ENCODE measurements at places on chromosomes 3 and 15. TPM values are rescaled to one million over a fixed set of nuclear protein-coding genes. Genes with fewer than 3 reads are reported as not detected.
A peak's percentile ranks its signal among the peaks of the same experiment; 100 is the strongest.

PPARG gene
- total RNA-seq, result 0.20 TPM

DNA sequence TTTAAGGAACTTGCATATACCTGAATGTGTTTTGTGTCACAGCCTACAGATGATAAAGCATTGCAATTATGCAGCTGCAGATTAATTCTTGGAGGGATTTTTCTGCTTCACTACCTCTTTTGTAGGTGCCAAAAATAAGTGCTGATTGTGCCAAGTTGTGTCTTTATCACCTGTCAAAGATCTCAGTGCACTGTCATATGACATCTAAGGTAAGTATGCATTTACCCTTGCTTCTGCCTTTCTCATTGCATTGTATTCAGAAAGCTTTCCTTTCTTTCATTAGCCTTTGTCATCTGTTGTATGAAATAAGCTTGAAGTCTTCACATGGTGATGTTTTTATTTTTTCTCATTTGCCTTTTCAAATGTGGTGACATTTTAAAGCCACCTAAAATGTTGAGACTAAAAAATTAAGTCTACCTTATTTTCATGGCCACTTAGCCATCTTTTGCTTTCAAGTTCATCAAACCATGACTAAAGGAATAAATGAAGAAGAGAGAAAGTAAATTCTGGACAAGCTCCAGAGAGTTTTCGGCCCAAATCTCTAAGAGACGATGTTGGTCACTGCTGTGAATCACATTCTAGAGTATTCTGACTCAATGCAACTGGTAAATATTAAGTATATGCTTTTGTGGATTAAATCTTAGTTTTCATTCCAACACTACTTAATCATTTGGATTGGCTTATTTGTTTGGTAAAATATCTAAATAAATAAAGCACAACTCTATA, 381.8 kb upstream of the EPHA3 start:
- no peaks in the 10 kb centered on the region for H3K27me3 ChIP-seq
- H3K36me3 ChIP-seq, result no peaks in the 10 kb centered on the region
- no peak overlapping the region for H3K4me3 ChIP-seq
- no peak overlapping the region for H3K27ac ChIP-seq
- no peaks in the 10 kb centered on the region for H3K4me1 ChIP-seq
- no peak for DNase-seq

GRCh38 chr3:38579551-38580449, 69.7 kb downstream of the SCN5A start:
- H3K36me3 ChIP-seq, result no peaks in the 10 kb centered on the region
- DNase-seq, result no peak
- H3K27ac ChIP-seq, result no peak overlapping the region
- H3K4me1 ChIP-seq, result no peaks in the 10 kb centered on the region
- no peak overlapping the region for H3K4me3 ChIP-seq
- no peaks in the 10 kb centered on the region for H3K27me3 ChIP-seq

DNA sequence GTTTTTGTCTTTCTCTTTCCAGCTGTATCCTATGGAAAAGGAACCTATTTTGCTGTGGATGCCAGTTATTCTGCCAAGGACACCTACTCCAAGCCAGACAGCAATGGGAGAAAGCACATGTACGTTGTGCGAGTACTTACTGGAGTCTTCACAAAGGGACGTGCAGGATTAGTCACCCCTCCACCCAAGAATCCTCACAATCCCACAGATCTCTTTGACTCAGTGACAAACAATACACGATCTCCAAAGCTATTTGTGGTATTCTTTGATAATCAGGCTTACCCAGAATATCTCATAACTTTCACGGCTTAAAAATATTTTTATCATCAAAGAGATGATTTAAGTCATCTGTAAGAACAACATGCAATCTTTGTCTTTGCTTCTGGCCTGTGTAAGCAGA, 44.9 kb upstream of the PARP14 start:
- H3K27me3 ChIP-seq, result no peaks in the 10 kb centered on the region
- no peak for DNase-seq
- H3K4me1 ChIP-seq, result peaks cover 2% of the 10 kb centered on the region
- peaks cover 4% of the 10 kb centered on the region for H3K36me3 ChIP-seq
- H3K27ac ChIP-seq, result no peak overlapping the region

SMCO1 gene
- total RNA-seq, result not detected

DNA sequence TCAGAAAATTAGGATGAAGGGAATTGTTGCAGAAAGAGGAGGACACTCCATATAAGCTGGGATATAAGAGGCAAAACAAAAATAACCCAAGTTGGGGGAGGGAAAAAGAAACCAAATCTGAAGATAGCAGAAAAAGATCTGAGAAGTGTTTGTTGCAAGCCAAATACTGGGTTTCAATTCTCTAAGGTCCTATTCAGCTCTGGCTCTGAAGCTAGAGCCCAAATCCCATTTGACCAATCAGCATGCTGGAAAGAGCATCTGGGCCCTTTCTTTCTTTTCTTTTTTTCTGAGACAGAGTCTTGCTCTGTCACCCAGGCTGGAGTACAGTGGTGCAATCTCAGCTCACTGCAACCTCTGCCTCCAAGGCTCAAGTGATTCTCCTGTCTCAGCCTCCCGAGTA, 17.3 kb downstream of the IGDCC3 start:
- no peak overlapping the region for H3K27ac ChIP-seq
- H3K4me3 ChIP-seq, result no peak overlapping the region
- DNase-seq, result no peak
- H3K27me3 ChIP-seq, result peaks cover 35% of the 10 kb centered on the region
- no peaks in the 10 kb centered on the region for H3K36me3 ChIP-seq
- peaks cover 2% of the 10 kb centered on the region for H3K4me1 ChIP-seq

DNA sequence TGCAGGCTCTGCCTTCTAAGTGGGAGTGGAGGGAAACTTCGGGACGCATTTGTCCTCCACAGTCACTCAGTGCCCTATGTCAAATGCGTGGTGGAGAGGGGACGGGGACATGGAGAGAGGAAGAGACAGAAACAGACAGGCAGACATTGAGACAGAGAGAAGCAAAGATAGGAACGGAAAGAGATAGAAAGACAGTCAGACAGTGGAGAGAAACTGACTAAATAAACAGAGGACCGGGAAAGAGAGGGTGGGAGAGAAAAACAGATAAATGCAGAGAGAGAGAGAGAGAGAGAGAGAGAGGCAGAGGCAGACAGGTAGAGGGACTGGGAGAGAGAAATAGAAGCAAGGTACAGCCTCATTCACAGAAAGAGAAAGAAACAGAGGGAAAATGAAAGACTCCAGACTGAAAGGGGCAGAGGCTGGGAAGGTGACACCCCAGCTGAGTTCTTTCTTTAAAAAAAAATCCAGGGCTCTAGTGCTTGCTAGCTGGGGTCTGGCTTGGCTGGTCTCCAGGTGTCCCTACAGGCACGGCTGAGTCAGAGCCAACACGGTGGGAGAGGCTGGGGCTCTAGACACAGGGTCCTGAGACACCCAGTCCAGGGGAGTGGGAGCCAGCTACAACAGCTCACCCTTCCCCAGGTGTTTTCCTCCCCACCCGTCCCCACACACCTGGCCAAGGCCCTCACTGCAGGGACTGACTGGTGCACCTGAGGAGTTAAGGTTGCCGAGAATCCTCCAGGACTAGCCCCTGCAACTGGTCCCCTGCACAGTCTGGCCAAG, 506.1 kb upstream of the PROK2 start:
- H3K27me3 ChIP-seq, result no peaks in the 10 kb centered on the region
- peaks cover 12% of the 10 kb centered on the region for H3K4me1 ChIP-seq
- no peak for DNase-seq
- no peaks in the 10 kb centered on the region for H3K36me3 ChIP-seq

- no peak overlapping the region for H3K4me3 ChIP-seq
- H3K36me3 ChIP-seq, result no peaks in the 10 kb centered on the region
- no peak for DNase-seq
- H3K27ac ChIP-seq, result no peak overlapping the region
- H3K27me3 ChIP-seq, result peaks cover 13% of the 10 kb centered on the region
Measured at GRCh38 chr3:107284612-107285011, 92.6 kb upstream of the CCDC54 start.

GABRR3 gene
- total RNA-seq, result not detected

DNA sequence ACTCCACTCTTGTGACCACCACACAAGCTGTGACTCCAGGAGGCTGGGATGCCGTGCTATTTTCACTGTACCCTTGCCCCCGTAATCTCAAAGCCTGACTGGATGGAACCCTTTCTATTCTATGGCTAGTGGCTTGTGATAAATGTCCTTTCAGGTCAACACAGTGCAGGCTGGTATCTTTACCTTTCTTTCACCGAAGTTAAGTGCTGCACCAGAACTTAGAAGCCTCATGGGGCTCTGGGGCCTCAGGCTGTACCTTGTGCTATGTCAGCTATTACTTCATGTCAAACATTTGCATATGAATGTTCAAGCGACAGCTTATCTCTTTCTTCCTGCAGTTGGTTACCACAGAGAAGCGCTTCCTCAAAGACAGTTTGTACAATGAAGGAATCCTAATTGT, 66.8 kb downstream of the RPL39L start:
- no peaks in the 10 kb centered on the region for H3K27me3 ChIP-seq
- no peak overlapping the region for H3K4me3 ChIP-seq
- H3K4me1 ChIP-seq, result peaks cover 10% of the 10 kb centered on the region
- H3K36me3 ChIP-seq, result peaks cover 34% of the 10 kb centered on the region
- DNase-seq, result no peak
- H3K27ac ChIP-seq, result peak overlapping the region; percentile 42

FOXB1 gene
- 0.29 TPM for total RNA-seq

DNA sequence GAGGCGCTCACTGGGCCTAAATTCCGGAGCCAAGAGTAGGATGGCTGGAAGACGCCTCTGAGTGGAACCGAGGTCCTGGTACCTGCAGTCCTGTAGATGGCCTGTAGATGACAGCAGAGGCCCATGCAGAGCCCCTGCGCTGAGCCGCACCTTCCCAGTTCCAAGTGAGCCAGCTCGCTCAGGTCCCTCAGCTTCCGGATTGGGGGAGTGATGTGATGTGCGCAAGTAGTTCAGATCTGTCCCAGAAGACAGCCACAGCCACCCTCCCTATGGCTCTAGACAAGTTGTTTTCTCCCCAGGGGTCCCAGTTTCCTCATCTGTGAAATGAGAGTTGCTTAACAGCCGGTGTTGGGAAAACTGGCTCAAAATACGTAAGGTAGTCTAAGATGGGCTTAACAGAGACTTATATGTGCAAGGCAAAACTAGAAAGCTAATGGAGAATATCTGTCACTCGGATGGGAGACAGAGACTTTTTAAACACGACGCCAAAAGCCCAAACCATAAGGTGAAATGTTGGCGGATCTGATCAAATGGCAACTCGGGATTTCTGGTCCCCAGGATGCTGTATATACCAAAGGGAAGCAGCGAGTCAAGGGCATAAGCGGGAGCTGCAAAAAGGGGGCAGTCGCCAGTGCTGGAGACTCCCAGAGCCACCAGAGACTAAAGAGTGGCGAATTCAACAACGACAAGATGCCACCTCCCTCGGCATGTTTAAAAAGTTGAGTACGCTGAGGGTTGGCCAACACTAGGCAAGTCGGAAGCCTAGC, 765 bp upstream of the MAPKAPK3 start:
- peaks cover 9% of the 10 kb centered on the region for H3K27me3 ChIP-seq
- H3K4me1 ChIP-seq, result peaks cover 60% of the 10 kb centered on the region
- DNase-seq, result peak; percentile 85

DNA sequence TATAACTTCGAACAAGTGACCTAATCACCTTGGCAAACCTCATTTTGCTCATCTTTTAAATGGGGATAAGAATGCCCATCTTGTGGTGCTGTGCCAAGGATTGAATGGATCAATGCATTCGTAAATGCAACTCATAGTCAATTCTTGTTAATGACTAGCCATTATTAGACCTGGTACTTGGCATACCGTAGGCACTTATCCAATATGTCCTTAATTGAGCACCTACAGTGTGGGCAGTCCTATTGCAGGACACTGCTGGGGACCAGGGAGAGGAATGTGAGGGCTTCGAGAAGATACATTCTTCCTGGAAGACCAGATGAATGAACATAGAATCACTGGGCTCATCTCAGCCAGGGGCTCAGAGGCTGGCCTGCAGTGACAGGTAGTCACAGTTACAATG, 177.2 kb upstream of the TLE3 start:
- peaks cover 24% of the 10 kb centered on the region for H3K4me1 ChIP-seq
- DNase-seq, result no peak
- no peak overlapping the region for H3K27ac ChIP-seq
- H3K36me3 ChIP-seq, result no peaks in the 10 kb centered on the region
- peaks cover under 1% of the 10 kb centered on the region for H3K27me3 ChIP-seq
- no peak overlapping the region for H3K4me3 ChIP-seq

SCN5A gene
- total RNA-seq, result 0.39 TPM

TRAT1 gene
- 15.2 TPM for total RNA-seq

GRCh38 chr3:180142041-180142440, 105.3 kb upstream of the PEX5L start:
- no peak for DNase-seq
- no peaks in the 10 kb centered on the region for H3K36me3 ChIP-seq
- H3K27ac ChIP-seq, result no peak overlapping the region
- H3K27me3 ChIP-seq, result peaks cover 6% of the 10 kb centered on the region
- H3K4me1 ChIP-seq, result no peaks in the 10 kb centered on the region

OXTR gene
- 0.70 TPM for total RNA-seq

LTK gene
- total RNA-seq, result not detected

GHSR gene
- not detected for total RNA-seq

- no peaks in the 10 kb centered on the region for H3K27me3 ChIP-seq
- H3K27ac ChIP-seq, result no peak overlapping the region
- no peak for DNase-seq
- no peak overlapping the region for H3K4me3 ChIP-seq
- H3K36me3 ChIP-seq, result peaks cover 4% of the 10 kb centered on the region
Measured at GRCh38 chr3:27293939-27294338, 75.2 kb downstream of the NEK10 start.

DNA sequence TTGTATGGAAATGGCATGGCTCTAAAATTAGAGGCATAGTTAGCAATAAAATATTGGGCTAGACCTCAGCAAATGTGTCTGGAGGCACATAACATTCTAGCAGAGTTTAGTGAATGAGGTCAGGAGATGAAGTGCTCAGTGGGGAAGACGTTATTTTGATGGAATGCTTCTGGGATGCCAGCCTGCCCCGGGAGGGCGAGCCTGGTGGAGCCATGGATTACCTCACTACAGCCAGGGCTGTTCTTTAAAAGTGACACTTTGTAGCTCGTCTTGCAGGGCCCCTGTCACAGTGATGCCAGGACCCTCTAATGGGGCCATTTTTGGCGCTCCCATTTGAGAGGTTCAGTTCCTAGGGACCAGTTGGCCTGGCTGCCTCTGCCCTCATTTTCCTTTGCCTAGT, 48.5 kb downstream of the PXYLP1 start:
- no peaks in the 10 kb centered on the region for H3K27me3 ChIP-seq
- no peak overlapping the region for H3K4me3 ChIP-seq
- DNase-seq, result no peak

- no peak overlapping the region for H3K4me3 ChIP-seq
- no peak overlapping the region for H3K27ac ChIP-seq
- H3K36me3 ChIP-seq, result peaks cover 28% of the 10 kb centered on the region
- no peak for DNase-seq
- H3K27me3 ChIP-seq, result no peaks in the 10 kb centered on the region
Measured at GRCh38 chr15:50940506-50940905, 32.0 kb downstream of the AP4E1 start.

All from activated naive CD8-positive, alpha-beta T cell treated with anti-CD3 and anti-CD28 coated beads for 36 hours (primary cell).